ENCODE measurements at places on chromosomes 4 and X.
A peak's percentile ranks its signal among the peaks of the same experiment; 100 is the strongest.

DNA sequence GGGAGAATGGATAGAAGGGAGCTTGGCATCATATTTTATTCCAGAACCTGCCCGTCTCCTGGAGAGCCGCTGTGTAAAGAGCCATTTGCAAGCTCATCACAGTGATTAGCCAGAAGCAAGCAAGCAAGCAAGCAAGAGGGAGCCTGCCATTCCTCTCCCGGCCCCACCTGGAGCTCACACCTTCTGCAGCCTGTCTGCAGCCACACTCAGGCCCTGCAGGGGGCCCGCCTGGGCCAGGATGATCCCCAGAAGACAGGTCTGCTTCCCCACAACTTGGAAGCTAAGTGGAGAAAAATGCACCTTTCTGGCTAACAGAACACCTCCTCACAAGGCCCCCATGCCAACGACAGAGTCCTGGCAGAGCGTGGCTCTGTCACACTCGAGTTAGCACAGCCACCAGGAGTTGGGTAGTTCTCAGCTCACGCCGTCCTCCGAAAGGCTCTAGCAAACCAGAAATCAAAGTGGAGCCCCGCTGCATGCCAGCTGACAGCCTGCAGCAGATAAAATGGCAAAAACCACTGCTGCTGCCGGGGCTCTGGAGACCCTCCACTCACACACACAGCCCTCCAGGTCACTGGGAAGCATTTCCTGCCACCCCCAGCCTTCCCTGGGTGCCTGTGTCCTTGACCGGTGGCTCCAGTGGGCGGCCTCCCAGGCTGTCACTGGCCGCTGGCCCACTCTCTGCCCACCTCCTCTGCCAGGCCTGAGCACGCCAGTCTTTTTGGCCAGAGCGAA, 54.9 kb downstream of the DCTD start:
- no peak for DNase-seq

DNA sequence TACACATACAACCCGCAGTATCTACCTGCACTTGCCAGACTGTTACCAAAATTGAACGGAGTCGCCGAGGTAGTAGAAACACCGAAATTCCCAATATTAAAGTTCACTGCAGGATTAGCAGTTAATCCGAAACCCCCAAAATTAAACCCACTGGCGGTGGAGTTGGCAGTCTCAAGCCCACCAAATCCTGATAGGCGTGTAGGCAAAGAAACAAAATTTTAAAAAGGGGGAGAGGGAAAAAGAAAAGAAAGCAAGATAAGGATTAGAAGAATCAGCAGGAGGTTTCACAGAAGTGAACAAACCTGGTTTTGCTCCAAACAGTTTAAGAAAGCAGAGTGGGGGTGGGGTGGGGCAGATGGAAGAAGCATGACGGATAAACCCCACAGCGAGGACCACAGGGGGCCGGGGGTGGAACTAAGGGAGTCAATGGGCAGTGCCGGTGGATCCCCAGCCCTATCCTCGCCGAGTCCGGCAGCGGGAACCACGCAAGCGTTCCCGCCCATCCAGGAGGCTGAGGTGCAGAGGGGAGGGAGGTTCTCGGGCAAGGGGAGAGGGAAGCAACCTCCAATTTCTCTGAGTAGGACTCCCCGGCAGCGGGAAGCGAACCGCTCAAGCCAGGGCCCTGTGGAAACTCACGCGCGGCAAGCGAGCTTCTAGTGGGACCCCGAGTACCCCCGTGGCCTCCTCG, 599 bp downstream of the NUP54 start:
- peak; percentile 72 for DNase-seq

GRCh38 chr4:89353514-89353913, 45.9 kb upstream of the GPRIN3 start:
- DNase-seq, result no peak

GRCh38 chr4:187179086-187180058, 455.7 kb upstream of the FAT1 start:
- no peak for DNase-seq

DNA sequence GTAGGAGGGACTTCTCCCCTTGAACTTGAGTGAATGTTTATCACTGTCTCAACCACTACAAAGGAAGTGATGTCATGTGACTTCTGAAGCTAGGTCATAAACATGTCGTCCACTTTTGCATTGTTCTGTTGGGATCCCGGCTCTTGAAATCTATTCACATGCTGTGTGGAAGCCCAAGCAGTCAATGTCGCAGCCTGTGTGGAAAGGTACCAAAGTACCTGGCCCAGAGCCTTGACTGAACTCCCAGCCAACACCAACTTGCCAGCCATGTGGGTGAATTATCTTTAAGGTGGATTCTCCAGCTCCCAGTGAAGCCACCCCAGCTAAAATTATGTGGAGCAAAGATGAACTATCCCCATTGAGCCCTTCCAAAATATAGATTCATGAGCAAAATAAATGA, 85.0 kb upstream of the USP38 start:
- DNase-seq, result no peak

GRCh38 chr4:26035921-26036320, 121.9 kb downstream of the SMIM20 start:
- DNase-seq, result no peak

- no peak for DNase-seq
These were observed 425.9 kb downstream of the TMA16 start for GRCh38 chr4:163920426-163920825.

DNA sequence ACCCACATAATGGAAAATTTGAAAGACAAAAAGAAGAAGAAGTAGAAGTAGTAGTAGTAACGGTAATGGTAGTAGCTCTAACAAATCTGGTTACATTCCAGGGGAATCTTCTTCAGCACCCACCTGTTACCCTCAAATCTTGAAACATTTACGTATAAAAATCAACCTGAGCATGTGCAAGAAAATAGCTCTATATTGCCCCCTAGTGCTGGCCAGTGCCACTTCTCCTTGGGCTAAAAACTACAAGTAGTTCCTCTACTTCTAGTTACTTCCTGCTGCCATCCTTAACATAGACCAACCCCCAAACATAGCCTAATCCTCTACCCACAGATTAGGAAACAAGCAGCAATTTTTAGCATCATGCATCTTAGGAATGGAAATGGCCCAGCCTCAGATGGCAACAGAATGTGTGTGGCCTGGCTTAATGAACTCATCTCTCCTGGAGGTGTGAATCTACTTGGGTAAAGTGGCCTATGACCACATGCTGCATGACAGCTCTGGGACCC, 3.1 kb downstream of the PDGFC start:
- DNase-seq, result peak; percentile 82

DNA sequence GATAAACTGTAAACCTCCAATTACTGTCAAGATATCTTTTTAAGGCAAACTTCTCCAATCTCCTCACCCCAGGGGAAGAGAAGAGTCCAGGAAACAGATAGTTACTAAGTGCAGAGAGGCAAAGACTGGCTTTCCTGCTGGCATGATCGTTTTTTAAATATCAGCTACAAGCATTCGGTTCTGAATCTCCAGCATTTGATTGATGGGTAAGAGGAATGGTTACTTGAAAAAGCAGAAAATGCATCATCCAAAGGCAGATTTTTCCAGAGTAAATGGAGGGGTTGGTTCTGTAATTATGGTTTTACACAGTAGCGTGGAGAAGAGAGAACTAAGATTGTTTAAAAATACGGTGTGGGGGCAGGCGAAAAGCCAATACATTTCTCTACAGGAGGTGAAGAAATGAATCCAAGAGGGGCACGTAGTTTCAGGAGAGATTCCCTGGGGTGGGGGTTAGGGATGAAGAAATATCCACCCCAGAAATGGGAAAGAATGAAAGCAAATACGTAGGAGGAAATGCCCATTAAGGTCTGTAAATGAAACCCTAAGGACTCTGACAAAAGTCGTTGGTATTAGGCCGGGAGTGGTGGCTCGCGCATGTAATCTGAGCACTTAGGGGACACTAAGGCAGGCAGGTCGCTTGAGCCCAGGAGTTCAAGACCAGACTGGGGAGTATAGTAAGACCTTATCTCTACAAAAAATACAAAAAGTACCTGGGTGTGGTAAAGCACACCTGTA, 248.3 kb downstream of the DHRSX start:
- DNase-seq, result peak; percentile 22

GRCh38 chrX:134653835-134654234, 4.4 kb downstream of the PLAC1 start:
- no peak for DNase-seq

DNA sequence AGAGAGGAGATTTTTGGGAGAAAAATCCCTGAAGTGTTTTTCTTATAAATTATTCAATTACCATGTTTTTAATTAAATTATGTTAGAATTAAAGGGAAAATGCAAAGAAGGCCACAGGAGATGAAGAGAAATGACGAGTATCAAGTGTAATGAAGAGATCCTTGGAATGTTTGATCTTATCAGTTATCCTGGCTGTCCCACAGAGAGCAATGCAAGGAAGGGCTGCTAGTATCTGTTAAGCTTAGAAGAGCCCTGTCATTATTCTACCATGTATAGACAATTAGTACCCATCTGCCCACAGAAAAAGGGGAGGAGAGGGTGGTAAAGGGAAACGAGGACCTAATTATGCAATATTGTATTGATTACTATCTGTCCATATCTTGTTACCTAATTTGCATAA, 257.1 kb downstream of the BANK1 start:
- DNase-seq, result no peak

DNA sequence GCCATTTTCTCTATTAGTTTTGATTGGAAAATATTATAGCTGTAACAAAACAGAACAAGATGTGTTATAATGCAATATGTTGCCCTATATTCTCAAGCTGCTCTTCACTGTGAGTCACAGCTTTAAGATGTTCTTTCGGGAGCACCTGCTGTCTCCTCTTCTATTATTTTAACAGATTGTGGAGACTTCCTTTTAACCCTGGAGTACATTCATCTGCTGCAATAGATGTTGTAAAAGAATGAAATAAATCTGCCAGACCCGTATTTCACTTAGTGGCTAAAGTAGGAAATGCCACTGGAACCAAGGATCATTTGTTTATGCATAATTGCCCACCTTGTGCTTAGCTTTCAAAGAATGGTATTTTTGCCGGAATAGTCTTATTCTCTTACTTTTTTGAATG, 11.1 kb downstream of the LSM6 start:
- no peak for DNase-seq

- DNase-seq, result no peak
These were observed 110.6 kb upstream of the C1QTNF7 start for GRCh38 chr4:15317246-15317645.

GRCh38 chr4:105950701-105951100, 55.4 kb downstream of the NPNT start:
- DNase-seq, result no peak

- DNase-seq, result no peak
These were observed 6.2 kb downstream of the PLAC8 start for GRCh38 chr4:83108101-83108861.

- no peak for DNase-seq
These were observed 101.9 kb downstream of the CEP135 start for GRCh38 chr4:56050625-56051024.

DNA sequence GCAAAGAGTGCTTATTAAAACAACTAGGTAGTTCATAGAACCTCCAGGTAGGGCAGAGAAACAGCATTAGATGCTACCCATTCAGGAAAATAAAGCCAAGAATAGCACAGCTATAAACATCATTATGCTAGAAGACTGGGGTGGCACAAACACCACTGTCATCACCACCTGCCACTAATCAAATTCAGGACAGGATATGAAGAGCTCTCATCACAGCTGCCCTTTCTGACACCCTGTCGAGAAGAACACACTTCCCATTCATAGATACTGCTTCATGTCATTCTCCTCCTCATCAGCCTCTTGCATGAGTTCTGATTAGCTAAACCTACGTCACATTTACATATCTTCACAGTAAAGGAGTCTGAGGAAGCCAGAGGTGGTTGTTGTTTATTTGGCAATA, 692.3 kb upstream of the HS3ST1 start:
- DNase-seq, result no peak

- no peak for DNase-seq
These were observed 98.9 kb upstream of the ADRA2C start for GRCh38 chr4:3667258-3667657.

GRCh38 chrX:386239-386767, 404 bp downstream of the PPP2R3B start:
- DNase-seq, result no peak

GRCh38 chrX:130719413-130719812, 183.6 kb downstream of the ENOX2 start:
- DNase-seq, result no peak

DNA sequence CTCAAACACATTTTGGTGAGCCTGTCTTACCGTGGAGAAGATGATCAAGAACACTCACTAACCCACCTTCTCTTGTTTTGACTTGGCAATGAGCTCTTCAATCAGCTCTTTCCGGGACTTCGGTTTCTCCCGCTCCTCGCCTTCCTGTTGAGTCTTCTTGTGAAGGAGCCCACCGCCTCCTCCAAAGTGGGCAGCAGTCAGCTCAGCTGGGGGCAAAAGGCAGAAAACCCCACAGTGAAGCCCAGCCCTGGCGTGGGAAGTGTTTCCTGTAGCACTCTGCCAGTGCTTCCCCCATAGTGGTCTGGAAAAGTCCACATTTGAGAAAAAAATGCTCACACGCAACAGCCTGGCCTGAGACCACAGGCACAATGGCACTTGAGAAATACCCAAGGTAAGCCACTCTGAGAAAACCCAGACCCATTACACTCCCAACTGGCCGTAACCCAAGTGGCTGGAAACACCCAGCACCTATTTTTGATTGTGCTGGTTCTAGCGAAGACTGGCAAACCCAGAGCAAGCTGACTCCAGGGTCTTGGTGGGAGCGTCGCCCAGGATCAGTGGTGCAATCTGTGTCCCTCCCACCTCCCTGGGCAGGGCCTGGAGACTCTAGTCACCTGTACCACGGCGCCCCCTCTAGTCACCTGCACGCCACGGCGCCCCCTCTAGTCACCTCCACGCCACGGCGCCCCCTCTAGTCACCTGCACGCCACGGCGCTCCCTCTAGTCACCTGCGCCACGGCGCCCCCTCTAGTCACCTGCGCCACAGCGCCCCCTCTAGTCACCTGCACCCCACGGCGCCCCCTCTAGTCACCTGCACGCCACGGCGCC, 8.6 kb downstream of the NOP14 start:
- DNase-seq, result no peak

DNA sequence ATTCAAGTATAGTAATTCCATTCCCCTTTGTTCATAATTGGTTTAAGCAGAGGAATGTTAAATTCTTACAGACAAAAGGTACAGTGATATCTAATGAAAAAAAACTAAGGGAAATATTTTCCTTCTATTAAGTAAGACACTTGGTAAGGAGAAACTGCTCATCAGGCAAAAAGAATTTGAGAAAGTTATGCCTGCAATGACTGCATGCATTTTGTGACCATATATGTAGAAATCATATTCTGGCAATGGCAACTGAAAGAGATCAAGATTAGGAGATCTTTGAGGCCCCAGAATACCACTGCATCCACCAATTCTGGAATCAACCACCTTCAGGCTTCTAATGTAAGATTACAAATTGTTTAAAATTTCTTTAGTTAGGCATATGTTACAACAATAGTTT, 364.8 kb downstream of the PCDH10 start:
- DNase-seq, result no peak

DNA sequence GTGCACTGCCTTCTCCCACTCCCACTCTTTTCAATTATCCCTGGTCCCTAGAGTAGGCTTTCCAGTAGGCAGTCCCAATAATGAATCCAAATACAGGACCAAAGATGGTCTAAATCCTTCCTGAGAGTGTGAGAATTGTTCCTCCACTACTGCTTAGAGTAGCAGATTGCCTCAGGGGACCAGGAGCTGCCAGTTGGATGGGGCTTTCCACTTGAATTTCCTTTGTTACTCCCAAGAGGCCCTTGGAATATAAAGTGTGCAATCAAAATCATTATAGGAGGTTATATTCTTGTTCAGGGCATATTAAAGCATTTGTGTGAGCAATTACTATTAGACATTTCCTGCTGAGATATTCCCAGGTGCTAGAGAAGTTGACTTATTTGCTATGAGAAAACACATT, 156.6 kb upstream of the TLL1 start:
- no peak for DNase-seq

Measured in sigmoid colon (tissue), 7 donors.